Memory B cell (primary cell): ENCODE measurements at places on chromosomes 11 and 22.

DNA sequence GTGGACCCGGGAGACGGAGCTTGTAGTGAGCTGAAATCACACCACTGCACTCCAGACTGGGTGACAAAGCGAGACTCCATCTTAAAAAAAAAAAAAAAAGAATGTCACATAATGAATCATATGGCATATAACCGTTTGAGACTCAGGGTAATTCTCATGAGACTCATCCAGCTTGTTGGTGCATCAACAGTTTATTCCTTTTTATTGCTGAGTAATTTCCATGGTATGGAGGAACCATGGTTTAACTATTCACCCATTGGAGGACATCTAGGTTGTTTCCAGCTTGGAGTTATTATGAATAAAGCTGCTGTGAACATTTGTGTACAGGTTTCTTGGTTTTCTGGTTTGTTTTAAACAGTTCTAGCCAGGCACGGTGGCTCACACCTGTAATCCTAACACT is 25.3 kb downstream of the PPARA start:
- no peak for DNase-seq
- H3K27ac ChIP-seq: no peak overlapping the region

DNA sequence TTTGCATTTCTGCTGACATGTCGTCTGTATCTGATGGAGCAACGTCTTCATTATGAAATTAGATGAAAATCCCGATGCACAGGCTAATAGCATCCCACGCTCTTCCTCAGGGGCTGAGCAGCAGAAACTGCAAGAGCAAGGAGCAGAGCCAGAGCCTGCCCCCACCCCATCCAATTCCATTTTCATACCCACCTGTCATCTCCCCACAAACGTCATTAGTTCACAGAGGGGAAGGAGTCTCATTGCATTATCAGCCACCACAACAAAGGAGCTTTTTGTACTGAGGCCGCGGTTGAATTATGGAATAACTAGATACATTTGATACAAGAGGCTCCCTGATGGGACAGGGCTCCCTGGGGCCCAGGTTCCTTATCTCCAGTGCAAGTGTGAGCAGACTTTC is 515.0 kb downstream of the NTM start:
- H3K4me1 ChIP-seq: no peaks in the 10 kb centered on the region
- H3K36me3 ChIP-seq: no peaks in the 10 kb centered on the region
- no peaks in the 10 kb centered on the region for H3K27me3 ChIP-seq
- no peak overlapping the region for H3K4me3 ChIP-seq
- DNase-seq: no peak
- H3K27ac ChIP-seq: no peak overlapping the region

GRCh38 chr11:7576726-7577290 is 63.0 kb downstream of the PPFIBP2 start:
- peaks cover 7% of the 10 kb centered on the region for H3K36me3 ChIP-seq
- H3K4me1 ChIP-seq: peaks cover 25% of the 10 kb centered on the region
- H3K27me3 ChIP-seq: no peaks in the 10 kb centered on the region
- DNase-seq: no peak
- no peak overlapping the region for H3K4me3 ChIP-seq

DNA sequence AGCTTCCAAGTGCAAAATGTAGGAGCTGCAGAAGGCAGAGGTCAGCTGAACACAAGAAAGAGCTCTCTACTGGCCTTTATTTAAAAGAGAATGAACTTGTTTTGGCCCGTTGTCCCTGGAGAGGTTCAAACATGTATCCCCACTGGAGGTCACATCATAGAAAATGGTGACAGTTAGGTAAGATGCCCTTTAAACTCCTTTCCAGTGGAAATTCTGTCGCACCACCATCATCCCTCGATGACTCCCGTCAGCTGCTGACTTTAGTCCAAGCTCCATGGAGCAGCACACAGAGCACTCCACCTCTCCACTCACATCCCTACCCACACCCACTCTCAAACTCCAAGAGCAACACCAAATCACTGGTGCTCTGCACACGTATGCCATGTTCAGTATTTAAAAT is 15.2 kb upstream of the P4HA3 start:
- no peak overlapping the region for H3K27ac ChIP-seq
- peaks cover 4% of the 10 kb centered on the region for H3K4me1 ChIP-seq
- H3K4me3 ChIP-seq: no peak overlapping the region
- DNase-seq: no peak

- peaks cover 1% of the 10 kb centered on the region for H3K36me3 ChIP-seq
- no peak overlapping the region for H3K4me3 ChIP-seq
- peaks cover 4% of the 10 kb centered on the region for H3K4me1 ChIP-seq
- no peaks in the 10 kb centered on the region for H3K27me3 ChIP-seq
Measured at GRCh38 chr11:61034111-61034510, 62.6 kb downstream of the CD6 start.

DNA sequence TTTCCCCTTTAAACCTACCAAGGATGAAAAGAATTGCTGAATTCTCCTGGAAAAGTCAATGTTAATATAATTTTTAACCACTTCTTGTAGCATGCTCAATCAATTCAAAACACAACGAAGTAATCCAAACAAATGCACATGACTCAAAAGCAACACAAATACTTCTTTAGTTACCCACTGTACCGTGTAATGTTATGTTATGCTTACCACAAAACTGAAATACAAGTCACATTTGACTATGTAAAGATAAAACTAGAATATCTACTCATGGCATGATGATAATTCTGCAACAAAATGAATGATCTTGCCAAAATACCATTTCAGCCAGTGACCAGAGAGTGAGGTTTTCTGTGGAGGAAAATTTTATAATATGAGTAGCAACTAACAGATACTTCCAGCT is 587.0 kb downstream of the DLG2 start:
- H3K27ac ChIP-seq: no peak overlapping the region
- no peak overlapping the region for H3K4me3 ChIP-seq
- no peak for DNase-seq
- no peaks in the 10 kb centered on the region for H3K4me1 ChIP-seq
